ENCODE measurements at places on chromosomes 16 and 17. TPM values are rescaled to one million over a fixed set of nuclear protein-coding genes. Genes with fewer than 3 reads are reported as not detected.

Gene IKZF3
- total RNA-seq: 6.7 TPM

DNA sequence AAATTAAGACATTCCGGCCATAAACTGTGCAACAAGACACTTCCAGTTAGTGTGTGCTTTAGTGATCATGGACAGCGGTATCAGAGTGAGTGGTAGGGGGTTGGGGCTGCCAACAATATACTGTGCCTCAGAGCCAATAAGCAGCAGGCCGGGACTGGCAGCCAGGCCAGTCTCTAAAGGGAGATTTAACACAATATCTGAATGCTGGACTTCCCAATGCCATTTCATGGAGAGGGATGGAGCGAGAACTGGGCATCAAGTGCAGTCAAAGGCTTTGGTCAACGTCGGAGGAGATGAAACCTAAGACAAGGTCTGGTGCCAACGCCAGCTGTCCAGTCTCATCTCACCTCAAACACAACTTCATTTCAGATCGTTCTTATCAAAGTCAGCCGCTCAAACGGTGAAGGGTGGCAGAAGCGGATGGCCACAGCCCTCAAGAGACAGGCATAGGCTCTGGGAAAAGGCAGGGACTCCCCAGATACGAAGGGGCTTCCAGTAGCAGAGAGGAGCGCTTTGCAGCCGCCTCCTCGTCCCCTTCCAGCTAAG lies 935 bp downstream of the USP32 start:
- DNase-seq: peak; percentile 56

DNA sequence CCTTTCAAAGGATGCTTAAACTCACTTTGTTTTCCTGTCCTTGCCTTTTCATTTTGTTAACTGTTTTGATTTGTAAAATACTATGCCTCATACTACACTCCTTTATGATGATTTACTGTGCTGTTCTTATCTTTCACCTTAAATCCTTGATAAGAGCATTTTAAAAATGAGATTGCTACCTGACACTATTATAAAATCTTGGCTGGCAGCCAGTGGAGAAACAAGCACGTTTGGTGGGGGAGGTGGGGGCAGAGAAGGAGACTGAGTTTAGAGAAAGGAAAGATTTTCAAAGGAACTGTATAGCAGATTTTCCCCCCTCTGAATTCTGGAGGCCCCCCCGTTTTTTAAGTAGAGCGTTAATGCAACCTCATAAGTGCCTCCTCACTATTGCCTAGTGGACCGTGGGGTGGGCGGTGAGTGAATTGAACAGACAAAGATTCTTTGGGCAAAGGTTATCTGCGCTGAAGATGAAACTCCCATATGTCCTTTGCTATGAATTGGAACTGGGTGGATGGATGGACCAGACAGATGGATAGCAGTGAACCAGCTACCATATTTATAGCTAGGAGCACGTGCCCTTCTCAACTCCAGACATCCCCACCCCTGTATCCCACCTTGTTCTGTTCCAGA lies 200.2 kb downstream of the CCDC182 start:
- no peak for DNase-seq

DNA sequence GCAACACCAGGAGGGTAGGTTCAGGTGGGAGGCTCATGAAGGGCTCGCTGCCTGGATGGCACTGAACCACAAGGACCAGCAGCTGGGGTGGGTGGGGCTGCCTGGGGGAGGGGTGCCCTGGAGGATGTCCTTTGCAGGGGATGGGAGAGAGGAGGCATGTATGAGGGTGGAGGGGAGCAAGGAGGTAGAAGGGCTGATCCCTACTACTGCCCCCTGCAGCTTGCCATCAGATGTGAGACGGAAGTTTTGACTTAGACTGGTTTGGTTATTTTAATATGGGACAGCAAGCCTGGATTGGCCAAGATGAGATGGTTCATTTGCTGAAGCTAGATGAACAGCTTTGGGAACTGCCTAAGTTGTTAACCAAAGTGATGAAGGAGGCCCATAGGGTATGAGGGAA lies 115.9 kb downstream of the SEC14L1 start:
- no peak for DNase-seq

DNA sequence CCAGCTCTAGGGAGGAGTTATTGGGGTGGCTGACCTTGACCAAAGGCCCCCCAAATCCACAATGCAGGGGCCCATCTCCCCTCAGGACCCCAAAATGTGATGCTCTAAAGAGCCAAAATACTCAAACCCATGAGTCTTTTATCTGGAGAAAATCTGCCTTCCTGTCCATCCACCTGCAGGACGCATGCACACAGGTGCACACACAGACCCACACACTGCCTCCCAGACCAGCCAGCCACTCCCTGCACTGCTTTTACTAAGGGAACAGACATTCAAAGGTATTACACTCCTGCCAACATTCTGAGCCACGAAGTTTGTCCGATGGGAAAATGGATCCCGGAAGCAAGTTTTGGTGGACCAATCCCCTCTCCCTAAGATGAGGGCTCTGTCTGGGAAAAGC lies 76.1 kb upstream of the CDH5 start:
- no peak for DNase-seq

DNA sequence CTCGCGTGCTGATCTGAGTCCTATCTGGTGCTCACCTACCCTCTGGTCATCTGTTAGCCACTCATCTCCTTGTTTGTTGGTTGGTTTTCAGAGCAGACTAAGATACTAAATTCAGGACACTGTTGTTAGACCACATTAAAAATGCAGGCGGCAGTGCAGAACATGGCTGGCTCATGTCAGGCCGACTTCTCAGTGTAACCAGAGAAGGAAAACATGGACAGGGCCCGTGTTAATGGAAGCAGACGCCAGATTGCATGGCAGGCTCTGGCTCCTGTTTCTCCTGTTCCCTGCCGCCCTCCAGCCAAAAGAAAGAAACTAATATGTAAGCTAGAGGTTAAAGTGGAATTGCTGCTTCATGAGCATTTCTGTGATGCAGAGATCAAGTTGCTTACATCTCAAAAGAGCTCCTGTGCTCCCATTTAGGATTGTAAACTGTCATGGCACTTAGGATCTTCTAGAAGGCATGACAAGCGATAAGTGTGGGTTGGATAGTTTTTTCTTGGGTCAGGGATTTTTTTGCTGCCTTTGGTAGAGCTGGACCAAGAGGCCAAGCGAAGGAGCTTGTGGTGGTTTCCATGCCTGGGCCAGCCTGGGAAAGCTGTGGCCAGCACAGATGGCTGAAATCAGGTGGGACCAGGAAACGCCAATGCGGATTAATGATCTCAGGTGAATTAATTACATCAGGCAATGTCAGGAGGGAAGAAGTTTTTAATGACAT lies 56.1 kb downstream of the YPEL2 start:
- no peak for DNase-seq

GRCh38 chr17:67585077-67585602 lies 132.6 kb upstream of the NOL11 start:
- DNase-seq: no peak

DNA sequence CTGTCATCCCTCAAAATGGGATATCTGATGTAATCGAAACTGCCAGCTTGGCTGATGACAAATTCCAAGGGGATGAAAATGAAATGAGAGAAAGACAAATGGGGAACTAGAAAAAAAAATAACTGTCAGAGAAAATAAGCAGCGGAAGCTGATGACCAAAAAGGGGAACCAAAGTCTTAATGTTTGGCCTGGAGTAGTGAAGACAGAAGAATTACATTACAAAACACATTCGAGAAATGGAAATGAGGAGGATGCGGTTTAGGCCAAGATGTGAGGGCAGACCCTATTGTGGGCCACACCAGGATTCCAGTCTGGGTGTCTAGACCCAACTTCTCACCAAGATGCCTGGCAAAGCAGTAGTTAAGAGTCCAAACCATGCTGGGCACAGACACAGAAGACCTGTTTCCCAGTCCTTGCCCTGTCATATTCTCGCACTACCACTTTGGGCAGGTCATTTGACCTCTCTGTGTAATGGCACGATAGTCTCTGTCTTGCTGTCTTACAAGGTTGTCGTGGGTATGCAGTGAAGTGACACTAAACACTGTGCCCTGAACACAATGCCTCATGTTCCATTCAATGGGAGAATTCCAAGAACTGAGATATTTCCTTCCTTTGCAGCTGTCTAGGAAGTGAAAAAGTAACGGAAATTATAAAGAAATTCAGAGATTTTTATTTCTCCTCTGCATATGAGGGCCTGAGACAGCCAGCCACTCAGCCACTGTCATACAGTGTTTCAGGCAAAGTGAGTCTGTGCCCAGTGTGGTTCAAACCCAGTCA lies 12.3 kb upstream of the CCL2 start:
- DNase-seq: no peak

DNA sequence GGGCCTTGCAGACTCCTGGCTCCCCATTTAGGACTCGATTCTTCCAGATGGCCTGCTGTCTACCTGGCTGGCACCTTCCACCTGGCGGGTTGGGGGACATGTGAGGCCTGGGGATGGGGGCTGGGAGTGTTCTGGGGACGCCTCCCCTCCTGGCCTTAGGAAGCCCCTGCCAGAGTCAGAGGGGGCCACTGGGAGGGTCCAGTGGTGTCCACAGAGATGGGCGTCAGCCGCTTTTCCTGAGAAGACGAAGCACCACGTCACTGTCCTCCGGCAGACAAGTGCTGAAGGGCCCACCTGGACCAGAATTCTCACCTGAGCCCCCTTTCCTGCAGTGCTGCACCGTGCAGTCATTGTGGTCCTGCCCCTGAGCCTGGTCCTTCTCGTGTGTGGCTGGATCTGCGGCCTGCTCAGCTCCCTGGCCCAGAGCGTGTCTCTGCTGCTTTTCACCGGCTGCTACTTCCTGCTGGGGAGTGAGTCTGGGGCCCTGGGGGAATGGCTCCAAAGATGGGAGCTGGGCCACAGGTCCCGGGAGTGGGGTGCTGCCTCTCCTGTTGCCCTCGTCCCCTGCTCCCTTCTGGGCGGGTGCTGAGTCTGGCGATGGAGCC lies 2.9 kb downstream of the TMEM235 start:
- no peak for DNase-seq

DNA sequence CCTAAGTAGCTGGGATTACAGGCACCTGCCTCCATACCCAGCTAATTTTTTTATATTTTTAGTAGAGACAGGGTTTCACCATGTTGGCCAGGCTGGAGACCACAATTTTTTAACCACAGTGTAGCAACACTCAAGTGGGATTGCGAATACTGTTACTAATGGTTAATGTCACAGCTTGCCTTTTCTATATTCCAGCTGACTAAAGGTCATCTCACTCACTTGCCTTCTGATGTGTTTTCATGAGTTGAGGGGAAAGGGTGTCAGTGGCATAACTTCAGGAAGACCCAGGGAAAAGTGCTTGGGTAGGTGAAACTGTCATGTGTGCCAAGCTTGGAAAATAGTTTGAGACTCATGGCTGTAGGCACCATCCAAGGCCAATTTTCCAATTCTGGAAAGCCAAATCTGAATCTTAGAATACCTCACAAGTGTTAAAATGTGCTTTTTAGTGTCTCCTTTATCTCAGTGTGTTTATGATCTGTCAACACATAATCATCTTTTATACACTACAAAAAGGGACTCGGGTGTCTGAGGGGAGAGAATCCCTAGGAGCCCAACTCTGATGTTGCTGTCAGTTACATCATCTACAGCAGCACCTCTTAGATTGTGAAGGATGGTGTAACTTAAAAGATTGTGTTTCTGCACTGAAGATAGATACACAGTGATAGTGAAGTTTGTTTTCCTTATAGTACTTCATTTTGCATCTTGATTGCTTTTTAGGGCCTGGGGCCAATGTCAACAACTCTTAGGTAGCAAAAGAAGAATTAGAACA lies 27.1 kb downstream of the OGFOD1 start:
- DNase-seq: no peak

- DNase-seq: peak; percentile 69
Observed at GRCh38 chr17:9628509-9628908, 16.8 kb upstream of the USP43 start.
